ENCODE measurements at places on chromosomes 12 and 14. TPM values are rescaled to one million over a fixed set of nuclear protein-coding genes. Genes with fewer than 3 reads are reported as not detected.

DNA sequence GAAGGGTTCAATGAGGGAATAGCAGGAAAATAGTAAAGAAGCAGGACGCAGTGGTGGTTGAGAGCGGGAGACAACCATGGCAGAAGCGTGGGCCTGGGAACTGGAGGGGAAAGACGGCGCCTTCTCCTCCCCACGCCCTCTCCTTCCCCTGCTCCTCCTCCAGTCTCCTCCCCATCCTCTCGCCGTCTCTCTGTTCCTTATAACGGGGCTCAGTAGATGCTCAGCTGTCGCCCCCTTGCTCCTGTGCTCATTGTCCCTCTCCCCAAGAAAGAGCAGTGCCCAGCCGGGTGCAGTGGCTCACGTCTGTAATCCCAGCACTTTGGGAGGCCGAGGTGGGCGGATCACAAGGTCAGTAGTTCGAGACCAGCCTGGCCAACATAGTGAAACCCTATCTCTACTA, 142.0 kb downstream of the BCL11B start:
- peaks cover 23% of the 10 kb centered on the region for H3K4me1 ChIP-seq
- peaks cover 3% of the 10 kb centered on the region for H3K36me3 ChIP-seq
- DNase-seq = no peak
- no peak overlapping the region for H3K4me3 ChIP-seq
- H3K27ac ChIP-seq = no peak overlapping the region
- peaks cover 5% of the 10 kb centered on the region for H3K27me3 ChIP-seq

- H3K4me3 ChIP-seq = no peak overlapping the region
- H3K27me3 ChIP-seq = peaks cover 3% of the 10 kb centered on the region
- H3K36me3 ChIP-seq = peaks cover 7% of the 10 kb centered on the region
- no peaks in the 10 kb centered on the region for H3K4me1 ChIP-seq
- no peak for DNase-seq
Observed at GRCh38 chr12:57449375-57449774, 5.7 kb upstream of the INHBE start.

ADAMTS20 gene
- 0.15 TPM for total RNA-seq

GRCh38 chr14:22449600-22449905, 139.5 kb downstream of the DAD1 start:
- no peak for DNase-seq
- no peak overlapping the region for H3K4me3 ChIP-seq
- peaks cover 17% of the 10 kb centered on the region for H3K4me1 ChIP-seq
- H3K36me3 ChIP-seq = no peaks in the 10 kb centered on the region
- peaks cover 4% of the 10 kb centered on the region for H3K27me3 ChIP-seq

GRCh38 chr12:92032101-92032500, 113.5 kb downstream of the BTG1 start:
- H3K36me3 ChIP-seq = no peaks in the 10 kb centered on the region
- no peak overlapping the region for H3K4me3 ChIP-seq
- DNase-seq = no peak
- H3K27ac ChIP-seq = no peak overlapping the region
- H3K27me3 ChIP-seq = no peaks in the 10 kb centered on the region

DNA sequence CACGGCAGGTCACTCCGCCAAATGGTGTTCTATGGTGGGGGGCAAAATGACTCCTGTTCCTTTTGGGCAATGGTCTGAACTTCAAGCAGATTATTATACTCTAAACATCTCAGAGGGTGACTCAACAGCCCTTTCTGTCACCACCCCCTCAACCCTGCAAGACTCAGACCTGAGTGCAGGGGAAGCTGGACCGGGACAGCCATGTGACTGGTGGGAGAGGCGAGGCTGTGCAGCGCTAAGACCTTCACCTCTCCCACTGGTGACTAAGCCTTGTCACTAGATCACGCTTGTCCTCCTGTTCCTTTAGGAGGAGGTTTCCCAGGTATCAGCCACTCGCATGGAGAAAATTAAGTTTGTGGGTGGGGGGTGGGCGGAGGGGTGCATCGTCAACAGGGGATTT, 67.1 kb upstream of the CCND2 start:
- no peaks in the 10 kb centered on the region for H3K27me3 ChIP-seq
- DNase-seq = no peak
- H3K4me3 ChIP-seq = no peak overlapping the region
- no peaks in the 10 kb centered on the region for H3K36me3 ChIP-seq
- H3K4me1 ChIP-seq = peaks cover 4% of the 10 kb centered on the region

DNA sequence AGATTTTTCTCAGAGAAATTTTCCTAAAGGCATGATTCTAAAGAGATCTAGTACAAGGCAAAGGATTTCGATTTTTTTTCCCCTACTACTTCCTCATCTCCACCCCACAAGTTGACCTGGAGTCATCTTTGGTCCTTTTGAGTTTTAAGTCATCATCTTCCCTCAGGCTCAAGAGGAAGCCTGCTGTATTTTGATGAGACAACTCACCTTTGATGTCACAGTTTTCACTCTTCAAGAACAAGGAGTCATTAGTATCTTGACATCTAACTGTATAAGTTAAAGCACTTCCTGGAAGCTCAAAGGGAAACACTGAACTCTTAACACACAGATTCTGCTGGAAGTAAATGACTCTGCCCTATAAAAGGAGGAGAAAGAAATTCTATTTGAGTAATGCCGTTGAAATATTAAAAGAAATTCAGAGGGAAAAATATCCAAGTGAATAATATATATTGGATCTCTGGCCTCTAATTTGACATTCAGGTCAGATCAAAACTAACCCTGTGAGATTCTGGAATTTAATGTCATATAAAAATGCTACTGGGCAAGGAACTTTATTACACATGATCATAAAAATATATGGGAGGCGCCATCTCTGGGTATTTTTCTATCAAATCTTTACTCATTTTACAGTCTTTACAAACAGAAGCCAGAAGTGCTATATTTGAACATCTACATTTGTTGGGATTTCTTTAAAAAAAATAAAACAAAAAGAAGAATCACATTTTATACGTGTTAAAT, 435.0 kb downstream of the NRXN3 start:
- H3K4me3 ChIP-seq = no peak overlapping the region
- H3K27me3 ChIP-seq = no peaks in the 10 kb centered on the region
- peaks cover 9% of the 10 kb centered on the region for H3K4me1 ChIP-seq
- no peak for DNase-seq
- H3K27ac ChIP-seq = no peak overlapping the region

DNA sequence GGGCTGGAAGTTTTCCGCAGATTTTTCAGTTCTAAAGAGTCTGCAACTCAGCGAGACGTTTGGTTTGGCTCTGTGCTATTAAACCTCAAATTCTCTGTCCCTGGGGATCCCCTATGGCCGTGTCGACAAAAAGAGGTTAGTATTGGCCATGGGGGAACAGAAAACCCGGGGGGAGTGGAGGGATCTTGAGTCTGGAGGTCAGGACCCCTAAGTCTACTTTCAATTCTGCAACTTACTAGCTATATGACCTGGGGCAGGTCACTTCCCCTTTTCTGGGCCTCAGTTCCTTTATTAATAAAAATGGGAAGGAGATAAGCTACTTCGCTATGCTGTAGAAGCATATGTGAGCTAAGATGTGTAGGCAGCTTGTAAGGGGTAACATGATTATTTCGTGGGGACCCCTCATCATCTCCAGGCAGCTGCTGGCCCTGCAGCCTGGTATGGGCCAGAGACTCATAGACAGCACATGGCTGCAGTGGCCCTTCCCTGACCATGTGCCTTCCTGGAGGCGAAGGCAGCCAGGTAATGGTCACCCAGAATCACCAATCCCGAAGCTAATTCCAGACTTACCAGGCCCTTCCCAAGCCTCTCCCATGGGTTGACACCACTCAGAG, 8.6 kb downstream of the ASB2 start:
- H3K27ac ChIP-seq = no peak overlapping the region
- peaks cover 10% of the 10 kb centered on the region for H3K4me1 ChIP-seq

FOS gene
- total RNA-seq = 41.5 TPM

- DNase-seq = no peak
- no peak overlapping the region for H3K4me3 ChIP-seq
- no peak overlapping the region for H3K27ac ChIP-seq
- no peaks in the 10 kb centered on the region for H3K27me3 ChIP-seq
- peaks cover under 1% of the 10 kb centered on the region for H3K4me1 ChIP-seq
Observed at GRCh38 chr12:39065455-39065854, 160.1 kb upstream of the CPNE8 start.

DNA sequence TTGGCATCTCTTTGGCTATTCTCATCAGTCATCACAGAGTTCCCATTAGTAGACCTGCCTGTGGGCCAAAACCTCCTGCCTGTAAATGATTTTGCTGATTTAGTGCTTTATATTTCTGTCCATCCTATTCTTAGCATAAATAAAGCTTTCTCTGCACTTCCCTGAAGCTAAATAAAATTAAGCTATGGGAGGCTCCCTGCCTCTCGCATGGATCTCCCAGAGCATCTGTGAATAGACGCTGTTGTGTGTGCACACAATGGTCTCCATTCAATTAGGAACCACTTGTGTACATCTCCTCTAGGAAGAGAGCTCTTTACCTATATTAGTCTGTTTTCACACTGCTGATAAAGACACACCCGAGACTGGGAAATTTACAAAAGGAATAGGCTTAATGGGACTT, 80.4 kb downstream of the PPFIBP1 start:
- no peak for DNase-seq
- H3K27me3 ChIP-seq = peaks cover 2% of the 10 kb centered on the region
- H3K27ac ChIP-seq = no peak overlapping the region
- peaks cover 11% of the 10 kb centered on the region for H3K36me3 ChIP-seq

DNA sequence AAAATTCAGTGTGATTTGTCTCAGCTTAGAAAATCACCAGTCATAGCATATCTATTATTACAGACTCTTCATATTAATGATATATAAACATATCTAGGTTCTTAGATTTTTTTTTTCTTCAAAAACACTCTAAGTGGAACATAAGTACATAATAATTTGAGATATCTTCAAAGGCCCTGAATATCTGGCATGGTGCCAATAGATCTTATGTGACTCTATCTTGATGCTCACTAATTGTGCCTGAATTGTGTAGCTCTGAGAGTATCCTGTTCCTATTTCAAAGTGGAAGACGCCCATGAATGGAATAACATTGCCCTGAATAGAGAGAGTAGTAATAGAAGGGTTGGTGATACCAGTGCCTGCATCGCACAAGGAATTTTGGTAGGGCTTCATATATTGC, 1312.7 kb upstream of the USP15 start:
- H3K4me3 ChIP-seq = no peak overlapping the region
- H3K27me3 ChIP-seq = no peaks in the 10 kb centered on the region
- H3K36me3 ChIP-seq = peaks cover 4% of the 10 kb centered on the region
- H3K4me1 ChIP-seq = no peaks in the 10 kb centered on the region
- DNase-seq = no peak

- H3K27me3 ChIP-seq = peaks cover 10% of the 10 kb centered on the region
- peaks cover 4% of the 10 kb centered on the region for H3K36me3 ChIP-seq
- no peak for DNase-seq
- H3K4me1 ChIP-seq = peaks cover 2% of the 10 kb centered on the region
- no peak overlapping the region for H3K4me3 ChIP-seq
- no peak overlapping the region for H3K27ac ChIP-seq
Observed at GRCh38 chr12:130752692-130753230, 36.7 kb upstream of the RIMBP2 start.

ETV6 gene
- 98.7 TPM for total RNA-seq

DNA sequence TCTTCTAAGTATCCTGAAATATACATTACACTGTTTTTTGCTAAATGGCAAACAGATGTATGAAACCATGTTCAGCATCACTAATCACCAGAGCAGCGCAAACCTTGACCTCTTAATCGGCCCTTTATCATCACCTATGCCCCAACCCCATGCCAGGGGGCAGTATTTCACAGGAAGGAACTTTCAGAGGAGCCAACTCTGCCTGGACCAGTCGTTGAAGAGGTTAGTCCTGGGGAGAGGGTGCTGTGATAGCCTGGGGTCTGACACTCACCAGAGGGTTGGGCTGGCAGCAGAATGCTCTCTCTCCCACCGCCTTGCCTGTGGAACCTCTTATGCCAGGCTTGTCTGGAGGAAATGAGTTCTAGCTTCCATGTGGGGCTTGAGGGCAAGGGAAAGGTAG, 411.7 kb downstream of the TMEM117 start:
- no peaks in the 10 kb centered on the region for H3K27me3 ChIP-seq
- H3K27ac ChIP-seq = no peak overlapping the region
- no peak overlapping the region for H3K4me3 ChIP-seq
- no peak for DNase-seq
- no peaks in the 10 kb centered on the region for H3K36me3 ChIP-seq

Measured in endothelial cell (in vitro differentiated cells).